ENCODE measurements at places on chromosomes 5 and 9.

- peak; percentile 38 for DNase-seq
Observed at GRCh38 chr5:90843443-90843842, 284.8 kb downstream of the ADGRV1 start.

DNA sequence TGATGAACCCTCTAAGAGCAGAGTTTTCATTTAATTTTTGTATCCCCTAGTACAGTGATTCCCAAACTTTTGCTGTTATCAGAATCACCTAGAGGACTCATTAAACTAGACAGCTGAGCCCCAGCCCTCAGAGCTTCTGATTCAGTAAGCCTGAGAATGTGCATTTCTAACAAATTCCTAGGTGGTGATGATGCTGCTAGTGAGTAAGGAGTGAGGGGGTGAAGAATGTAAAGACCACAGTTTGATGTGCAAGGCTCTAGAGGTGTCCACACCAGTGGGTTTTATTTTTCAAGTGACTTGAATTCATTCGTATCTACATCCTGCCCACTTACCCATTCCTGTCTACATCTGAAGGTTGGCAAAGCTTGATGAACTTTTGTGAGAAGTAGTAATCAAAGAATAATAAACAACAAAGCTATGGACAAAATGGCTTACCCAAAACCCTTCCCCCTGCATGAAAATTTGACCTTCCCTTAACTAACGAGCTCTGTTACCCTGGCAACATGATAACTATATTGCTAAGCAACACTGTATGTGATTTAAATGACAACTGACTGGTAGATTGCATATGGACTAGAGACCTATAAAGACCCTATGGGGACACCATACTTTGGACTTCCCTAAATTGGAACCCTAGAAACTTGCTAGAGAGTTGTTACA, 35.2 kb downstream of the DTWD2 start:
- DNase-seq: no peak

GRCh38 chr9:34362614-34363214, 14.0 kb downstream of the MYORG start:
- DNase-seq: no peak

- DNase-seq: no peak
Observed at GRCh38 chr9:111330124-111330523, at the start of gene OR2K2. TSS of gene OR2K2 (minus strand) at chr9:111330224. CDS start at chr9:111328433, 1,791 bp downstream.

GRCh38 chr5:177132136-177133095, 1.2 kb upstream of the NSD1 start:
- DNase-seq: peak; percentile 45

DNA sequence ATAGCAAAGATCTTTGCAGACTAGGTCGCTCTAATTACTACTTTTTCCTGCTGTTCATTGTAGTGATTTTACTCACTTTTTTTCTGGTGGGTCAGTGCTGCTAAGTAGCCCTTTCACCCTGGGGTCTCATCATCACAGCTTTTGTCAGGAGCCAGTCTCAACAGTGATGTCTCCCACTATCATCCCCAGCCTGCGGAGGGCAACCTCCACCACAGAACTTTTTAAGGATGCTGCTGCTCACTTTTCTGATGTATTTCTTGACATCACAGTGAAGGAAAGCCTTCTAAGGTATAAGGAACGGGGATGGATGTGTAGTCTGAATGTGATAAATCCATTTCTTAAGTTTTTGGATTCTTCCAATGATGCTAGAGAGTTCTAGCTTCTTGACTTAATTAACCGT, 242.5 kb upstream of the RIOK2 start:
- no peak for DNase-seq

DNA sequence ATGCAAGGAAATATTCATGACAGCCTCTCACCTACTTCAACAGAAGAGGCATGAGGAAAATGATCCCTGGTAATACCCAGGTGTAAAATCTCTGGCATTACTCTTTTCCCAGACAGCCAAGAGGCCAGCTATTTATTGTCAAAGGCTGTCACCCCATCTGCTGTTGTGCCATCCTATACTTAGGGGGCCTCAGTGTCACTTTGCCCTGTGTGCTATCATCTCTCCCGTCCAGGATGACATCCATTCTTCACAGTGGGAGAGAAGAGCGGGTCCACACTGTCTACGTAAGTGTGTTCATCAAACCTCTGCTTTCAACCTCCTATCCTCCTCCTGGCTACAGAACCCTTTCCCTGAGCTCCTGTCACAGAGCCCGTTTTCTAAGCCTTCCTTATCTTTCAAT, 82.6 kb downstream of the MYO10 start:
- no peak for DNase-seq

DNA sequence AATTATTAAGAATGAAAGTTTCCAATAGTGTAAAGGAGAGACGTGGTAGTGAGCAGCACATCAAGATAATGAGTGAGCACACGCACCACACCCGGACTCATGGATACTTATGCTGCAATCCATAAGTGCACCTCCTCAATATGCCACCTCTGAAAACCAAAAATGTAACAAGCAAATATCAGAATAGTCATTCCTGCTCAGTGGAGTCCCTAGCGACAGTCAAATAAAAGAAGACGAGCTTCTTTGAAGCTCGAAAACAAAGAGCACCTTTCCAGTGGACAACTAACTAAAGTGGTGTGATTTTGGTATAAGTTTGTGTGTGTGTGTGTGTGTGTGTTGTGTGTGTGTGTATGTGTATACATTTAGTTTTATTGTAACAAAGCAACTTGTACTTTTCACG, 241.3 kb downstream of the DEPDC1B start:
- no peak for DNase-seq

GRCh38 chr5:9307150-9307549, 238.7 kb downstream of the SEMA5A start:
- DNase-seq: no peak

GRCh38 chr9:15354713-15355112, 47.7 kb upstream of the TTC39B start:
- no peak for DNase-seq

DNA sequence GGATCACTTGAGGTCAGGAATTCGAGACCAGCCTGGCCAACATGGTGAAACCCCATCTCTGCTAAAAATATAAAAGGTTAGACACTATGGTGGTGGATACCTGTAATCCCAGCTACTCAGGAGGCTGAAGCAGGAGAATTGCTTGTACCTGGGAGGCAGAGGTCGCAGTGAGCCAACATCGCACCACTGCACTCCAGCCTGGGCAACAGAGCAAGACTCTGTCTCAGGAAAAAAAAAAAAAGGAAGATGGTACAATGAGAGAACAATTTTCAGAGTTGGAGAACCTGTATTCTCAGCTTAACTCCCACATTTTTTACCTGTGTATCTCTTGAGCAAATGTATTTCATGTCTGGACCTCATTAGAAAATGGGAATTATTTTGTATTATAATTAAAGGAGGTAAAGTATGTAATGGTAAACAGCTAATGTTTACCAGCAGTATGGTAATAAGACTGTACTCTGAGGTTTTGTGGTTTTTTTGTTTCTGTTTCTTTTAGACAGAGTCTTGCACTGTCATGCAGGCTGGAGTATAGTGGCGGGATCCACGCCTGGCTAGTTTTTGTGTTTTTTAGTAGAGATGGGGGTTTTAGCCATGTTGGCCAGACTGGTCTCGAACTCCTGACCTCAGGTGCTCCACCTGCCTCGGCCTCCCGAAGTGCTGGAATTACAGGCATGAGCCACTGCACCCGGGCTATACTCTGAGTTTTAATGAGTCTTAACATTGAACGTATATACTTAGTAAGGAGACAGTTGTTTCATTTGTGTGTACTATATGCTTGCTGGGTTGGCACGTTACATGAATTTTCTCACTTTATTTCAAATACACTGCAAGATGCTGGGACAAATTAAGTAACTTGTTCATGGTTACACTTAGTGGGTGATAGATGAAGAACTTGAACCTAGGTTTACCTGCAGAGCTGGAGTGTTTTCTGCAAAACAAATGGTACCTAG, 16.2 kb downstream of the UHRF2 start:
- peak; percentile 58 for DNase-seq

All from activated CD4-positive, alpha-beta T cell treated with anti-CD3 and anti-CD28 coated beads, Interleukin-2, amount 50 U/mL, for 16 hours (primary cell).